ENCODE measurements at places on chromosomes 4 and X.

GRCh38 chrX:39174772-39175417 is 373.6 kb downstream of the MID1IP1 start:
- DNase-seq, result peak; percentile 3

DNA sequence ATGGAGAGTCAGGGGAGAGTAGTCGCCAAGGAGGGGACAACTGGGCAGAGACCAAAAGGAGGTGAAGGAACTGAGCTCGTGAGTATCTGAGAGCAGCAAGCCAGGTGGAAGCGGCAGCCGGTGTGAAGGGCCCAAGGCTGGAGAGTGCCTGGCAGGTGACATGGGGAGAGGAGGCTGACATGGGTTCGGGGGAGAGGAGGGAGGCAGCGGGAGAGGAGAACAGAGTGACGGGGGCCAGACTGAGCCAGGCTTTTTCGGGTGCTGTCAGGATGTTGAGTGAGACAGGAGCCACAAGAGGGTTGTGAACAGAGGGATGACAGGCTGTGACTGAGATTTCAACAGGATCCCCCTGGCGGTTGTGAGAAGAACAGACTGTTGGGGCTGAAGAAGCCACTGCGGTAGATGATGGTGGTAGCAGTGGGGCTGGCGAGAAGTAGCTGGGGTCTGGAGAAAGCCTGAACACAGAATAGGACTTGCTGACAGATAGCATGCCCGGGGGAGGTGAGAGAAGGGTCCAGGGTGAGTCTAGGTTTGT is 5.7 kb downstream of the ELK1 start:
- peak; percentile 29 for DNase-seq

DNA sequence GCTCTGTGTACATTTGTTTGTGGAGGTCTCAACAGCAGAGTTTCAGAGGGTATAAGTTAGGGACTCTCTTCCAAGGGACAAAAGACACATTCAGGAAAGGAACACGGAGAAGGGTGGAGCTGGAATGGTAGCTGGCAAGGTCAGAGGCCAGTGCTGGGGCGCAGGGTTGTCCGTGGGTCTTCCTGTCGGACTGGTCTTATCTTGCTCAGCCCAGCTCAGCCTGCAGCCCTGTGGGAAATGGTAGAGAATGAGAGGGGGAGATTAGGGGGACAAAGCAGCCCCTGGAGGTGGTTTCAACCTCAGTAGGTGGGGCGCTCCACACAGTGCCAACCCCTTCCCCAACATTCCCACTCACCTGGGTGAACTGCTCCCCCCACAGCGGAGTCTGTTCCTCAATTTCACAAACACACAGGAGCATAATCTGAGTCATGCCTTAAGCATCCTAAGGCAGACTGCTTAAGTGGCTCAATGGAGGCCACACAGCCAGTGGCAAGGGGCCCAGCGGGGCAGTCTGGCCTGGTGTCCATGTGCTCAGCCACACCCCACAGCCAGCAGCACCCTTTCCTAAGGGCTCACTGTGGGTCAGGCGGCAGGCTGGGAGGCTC is 6.9 kb upstream of the HDAC6 start:
- peak; percentile 30 for DNase-seq

- DNase-seq, result no peak
Observed at GRCh38 chr4:166042510-166043055, 169.5 kb downstream of the TLL1 start.

DNA sequence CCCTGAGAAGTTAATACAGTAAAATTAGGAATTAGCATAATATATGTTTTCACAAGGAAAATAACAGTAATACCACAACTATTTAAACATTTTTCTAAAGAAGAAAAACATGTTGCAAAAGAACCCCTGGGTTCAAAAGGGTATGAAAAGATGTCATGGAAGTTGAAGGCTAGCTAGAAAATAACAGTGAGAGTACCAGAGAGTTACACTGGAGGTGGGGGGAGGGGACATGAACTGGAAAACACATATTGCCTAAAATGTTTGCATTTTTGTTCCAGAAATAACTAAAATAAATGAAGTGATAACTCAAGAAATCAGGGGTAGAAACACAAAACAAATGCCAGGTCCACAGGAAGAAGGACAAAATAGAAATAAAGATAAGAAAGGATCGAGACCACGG is 336.6 kb upstream of the MAD2L1 start:
- no peak for DNase-seq

All from fibroblast of skin of right quadriceps (primary cell).